ENCODE measurements at places on chromosomes 5 and 9.
A peak's percentile ranks its signal among the peaks of the same experiment; 100 is the strongest.

GRCh38 chr5:148733601-148734438, 79.5 kb upstream of the HTR4 start:
- DNase-seq = peak; percentile 44

GRCh38 chr5:95810305-95811125, 12.0 kb downstream of the GLRX start:
- DNase-seq = no peak

- DNase-seq = no peak
These were observed 5.1 kb upstream of the NDST1 start for GRCh38 chr5:150502847-150503246.

- no peak for DNase-seq
These were observed 60.1 kb downstream of the BOD1 start for GRCh38 chr5:173556142-173557028.

DNA sequence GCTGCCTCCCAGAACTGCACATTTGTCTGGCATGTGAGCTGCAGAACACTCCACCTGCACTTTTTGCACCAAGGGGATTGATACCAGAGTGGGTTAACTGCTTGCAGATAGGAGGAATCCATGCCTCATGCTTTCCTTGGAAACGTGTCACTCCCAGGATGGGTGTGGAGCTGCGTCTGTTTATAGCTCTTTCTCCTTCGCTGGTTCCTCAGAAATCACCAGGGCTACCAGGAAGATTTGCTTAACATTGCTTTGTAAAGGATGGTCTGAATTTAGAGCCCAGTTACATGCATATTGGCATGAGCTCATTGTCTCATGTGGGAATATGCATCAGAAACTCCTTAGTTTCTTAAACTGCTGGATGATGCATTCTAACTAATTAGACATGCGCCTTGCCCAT, 234.6 kb downstream of the GADD45G start:
- DNase-seq = no peak

DNA sequence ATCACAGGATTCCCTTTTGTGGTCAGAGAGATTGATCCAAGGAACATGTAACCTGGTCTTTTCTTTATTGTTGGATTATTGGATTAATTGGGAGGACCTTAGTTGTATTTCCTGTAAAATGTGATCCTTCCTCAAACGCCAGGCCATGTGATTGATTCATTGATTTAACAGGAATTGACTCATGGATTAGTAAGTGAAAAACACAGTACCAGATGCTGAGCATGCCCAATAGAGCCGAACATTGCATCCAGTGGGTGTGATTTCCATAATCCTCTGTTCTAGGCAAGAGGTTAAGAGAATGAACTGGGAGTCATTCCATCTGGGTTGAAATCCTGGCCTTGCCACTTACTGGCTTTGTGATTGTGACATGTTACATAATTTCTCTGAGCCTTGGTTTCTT, 522.3 kb downstream of the MAT2B start:
- DNase-seq = no peak

- DNase-seq = no peak
These were observed 172.3 kb upstream of the RFX3 start for GRCh38 chr9:3698076-3698475.

GRCh38 chr9:134670042-134670525, 28.5 kb downstream of the COL5A1 start:
- DNase-seq = no peak

- peak; percentile 67 for DNase-seq
These were observed 93.0 kb upstream of the NIPAL4 start for GRCh38 chr5:157366741-157367674.

DNA sequence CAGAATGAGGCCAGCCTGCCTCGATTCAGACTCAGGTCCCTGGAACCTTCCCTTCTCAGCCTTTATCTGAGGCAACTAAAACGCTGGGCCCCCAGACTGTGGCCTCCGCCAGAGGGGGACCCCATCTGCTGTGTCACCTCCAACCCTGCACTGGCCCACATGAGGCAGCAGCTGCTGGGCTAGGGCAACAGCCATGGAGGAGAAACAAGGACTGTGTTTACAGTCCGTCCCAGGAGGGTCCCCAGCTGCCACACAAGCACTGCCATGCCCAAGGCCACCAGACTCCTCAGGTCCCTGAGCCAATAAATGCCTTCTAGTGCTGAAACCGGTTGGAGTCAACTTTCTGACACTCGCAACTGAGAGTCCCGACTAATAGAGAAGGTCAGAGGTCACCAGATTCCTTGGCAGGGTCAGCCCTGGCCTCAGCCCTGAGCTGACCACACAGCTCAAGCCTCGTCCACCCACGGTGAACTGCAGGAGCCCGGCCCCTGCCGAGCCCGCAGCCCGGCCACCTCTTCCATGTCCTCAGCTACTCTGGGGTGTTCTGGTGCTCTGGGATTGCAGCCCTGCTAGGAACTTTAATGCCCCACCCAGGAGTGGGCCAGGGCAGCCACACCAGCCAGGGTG, 77.0 kb downstream of the ZNF354C start:
- DNase-seq = no peak

GRCh38 chr5:10124287-10124686, 125.4 kb downstream of the ATPSCKMT start:
- no peak for DNase-seq

GRCh38 chr5:130526708-130527107, 622.4 kb downstream of the CHSY3 start:
- DNase-seq = no peak

DNA sequence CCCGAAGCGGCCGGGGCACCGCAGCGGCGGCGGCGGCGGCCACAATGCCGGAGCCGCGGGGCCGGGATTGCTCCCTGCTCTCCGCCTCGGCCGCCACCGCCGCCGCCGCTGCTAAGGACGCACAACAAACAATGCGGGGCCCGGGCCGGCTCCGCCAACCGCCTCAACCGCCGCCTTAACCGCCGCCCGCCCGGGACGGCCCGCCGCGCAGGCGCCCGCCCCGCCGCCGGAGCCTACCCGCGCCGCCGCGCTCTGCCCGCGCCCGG, 254 bp downstream of the STRBP start:
- DNase-seq = no peak

DNA sequence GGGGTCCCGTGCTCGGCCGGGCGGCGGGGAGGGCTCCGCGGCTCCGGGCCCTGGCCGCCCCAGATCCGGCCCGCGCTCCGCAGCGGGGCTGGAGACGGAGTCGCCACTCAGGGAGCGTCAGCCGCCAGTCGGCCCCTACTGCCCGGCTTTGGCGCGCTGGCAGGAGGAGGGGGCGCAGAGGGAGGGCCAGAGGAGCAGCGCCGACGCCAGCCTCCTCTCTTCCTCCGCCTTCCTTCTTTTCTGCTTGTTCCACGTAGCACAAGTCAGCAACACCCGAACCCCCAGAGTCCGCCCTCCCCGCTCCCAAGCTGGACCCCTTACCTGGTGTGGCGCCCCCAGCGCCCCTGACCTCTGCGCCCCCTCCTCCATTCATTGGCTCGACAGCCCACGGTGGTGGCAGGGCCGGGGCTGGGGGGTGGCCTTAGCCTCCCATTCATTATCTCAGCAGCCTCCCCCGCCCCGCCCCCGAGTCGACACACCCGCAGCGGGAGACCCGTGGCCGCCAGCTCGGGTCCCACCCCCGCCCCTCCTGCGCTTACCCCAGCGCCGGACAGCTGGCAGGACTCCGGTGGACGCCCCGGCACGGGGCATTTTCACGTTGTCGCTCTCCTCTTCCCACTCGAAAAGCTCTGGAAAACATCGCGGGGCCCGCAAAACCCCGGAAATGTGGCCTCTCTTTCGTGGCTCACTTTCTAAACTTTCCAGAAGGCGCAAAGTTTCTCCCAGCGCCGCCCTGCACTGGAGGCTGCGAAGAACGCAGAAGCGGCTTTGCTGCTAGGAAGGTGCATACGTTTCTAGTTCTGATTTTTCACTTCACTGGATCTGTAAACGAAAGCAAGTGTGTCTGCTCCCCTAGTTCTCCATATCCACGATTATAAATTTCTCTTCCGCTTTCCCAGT, at the start of gene LPAR1:
Gene LPAR1 (minus strand): TSS at position 140 of the 900 bp plus-strand sequence. CDS start 66,353 bp downstream, outside the sequence.
- peak; percentile 69 for DNase-seq

DNA sequence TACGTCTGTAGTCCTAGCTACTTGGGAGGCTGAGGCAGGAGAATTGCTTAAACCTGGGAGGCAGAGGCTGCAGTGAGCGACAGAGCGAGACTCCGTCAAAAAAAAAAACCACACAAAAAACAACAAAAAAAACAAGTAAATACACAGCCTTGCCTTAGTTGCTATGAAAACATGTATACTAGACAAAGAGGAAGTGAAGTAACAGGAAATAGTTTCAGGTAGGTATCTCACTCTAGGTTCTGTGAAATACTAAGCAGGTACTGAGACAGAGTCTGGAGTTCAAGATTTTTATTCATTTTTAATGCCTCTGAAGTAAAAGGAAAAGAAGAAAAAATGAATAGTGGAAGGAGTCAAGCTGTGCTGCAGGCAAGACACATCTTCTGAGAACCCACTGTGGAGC, 687.9 kb upstream of the RGMB start:
- DNase-seq = no peak

DNA sequence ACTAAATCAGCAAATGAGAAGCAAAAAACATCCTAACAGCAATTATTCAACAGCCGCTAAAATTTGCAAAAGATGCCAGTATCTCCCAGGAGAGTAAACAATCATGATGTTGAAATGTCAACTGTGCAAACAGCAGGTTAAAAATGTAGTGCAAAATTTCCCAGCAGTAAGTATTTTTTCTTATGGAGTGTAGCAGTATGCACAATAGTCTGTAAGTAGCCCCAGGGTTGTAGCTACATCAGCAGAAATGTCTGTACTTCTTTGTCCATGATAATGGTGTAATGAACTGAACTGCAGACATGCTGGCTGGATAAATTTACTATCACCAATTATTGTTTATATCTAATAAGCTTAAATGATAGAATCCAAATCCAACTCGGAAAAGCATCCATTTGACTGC, 31.4 kb downstream of the GRIN3A start:
- no peak for DNase-seq

- DNase-seq = no peak
These were observed 149.3 kb upstream of the PPP1R26 start for GRCh38 chr9:135330307-135330631.

DNA sequence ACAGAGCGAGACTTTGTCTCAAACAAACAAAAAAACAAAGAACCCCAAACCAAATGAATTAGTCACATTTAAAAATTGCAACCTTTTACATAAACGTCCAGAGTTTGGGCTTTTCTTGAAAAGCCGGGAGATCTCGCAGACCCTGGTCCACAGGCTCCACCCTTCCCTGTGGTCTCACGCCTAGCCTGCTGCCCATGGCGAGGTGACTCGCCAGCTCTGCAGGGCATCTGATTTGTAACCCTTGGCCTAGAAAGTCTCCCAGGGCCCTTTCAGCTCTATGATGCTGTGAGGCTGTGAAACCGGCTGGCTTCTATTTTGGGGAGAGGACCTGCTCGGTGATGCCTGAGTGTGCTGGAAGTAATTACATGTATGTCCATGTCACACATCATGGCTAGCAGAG, 44.7 kb upstream of the PHYKPL start:
- no peak for DNase-seq

DNA sequence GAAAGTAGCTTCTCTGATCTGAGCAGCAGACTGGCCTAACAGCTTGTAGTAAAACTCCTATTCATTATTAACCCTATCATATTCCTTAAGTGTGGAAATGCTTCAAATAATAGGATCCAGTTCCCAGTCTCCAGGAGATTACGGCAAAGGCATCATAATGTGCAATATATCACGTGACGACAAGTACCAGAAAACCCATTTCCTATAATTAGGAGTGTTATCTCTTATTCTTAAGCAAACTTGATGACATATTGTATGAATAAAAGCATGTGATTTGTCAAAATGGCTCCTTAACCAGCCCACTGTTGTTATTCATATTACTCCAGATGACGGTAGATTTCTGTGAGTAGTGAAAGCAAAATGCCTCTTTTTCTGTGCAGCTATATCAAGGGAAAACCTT, 2.9 kb downstream of the SV2C start:
- no peak for DNase-seq

- no peak for DNase-seq
These were observed 18.2 kb upstream of the STK32A start for GRCh38 chr5:147216552-147217154.

- no peak for DNase-seq
These were observed 268.2 kb downstream of the SH3GL2 start for GRCh38 chr9:17846948-17847655.

GRCh38 chr5:102561894-102562760, 63.3 kb upstream of the SLCO6A1 start:
- DNase-seq = peak; percentile 56

DNA sequence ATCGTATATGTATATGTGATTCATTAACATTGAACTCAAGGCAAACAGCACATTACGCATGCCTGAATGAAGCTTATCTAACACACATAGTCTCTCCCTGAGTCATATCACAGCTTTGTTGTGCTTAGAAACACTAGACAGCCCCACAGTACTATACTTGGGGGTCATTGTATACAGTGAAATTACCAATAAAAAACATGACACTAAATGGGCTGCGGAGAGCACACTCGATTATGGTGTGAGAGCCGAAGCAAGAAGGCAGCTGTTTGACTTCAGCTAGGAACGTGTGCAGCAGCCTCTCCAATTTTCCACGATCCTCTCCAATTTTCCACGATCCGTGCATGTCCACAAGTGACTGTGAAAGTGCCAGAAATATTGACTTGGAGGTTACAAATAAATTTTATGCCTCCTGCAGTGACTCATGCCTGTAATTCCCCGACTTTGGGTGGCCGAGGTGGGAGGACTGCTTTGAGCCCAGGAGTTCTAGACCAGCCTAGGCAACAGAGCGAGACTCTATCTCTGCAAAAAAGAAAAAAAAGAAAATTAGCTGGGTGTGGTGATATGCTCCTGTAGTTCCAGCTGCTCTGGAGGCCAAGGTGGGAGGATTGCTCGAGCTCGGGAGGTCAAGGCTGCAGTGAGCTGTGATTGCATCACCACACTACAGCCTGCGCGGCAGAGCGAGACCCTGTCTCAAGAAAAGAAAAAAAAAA, 102.4 kb downstream of the DAPK1 start:
- no peak for DNase-seq

DNA sequence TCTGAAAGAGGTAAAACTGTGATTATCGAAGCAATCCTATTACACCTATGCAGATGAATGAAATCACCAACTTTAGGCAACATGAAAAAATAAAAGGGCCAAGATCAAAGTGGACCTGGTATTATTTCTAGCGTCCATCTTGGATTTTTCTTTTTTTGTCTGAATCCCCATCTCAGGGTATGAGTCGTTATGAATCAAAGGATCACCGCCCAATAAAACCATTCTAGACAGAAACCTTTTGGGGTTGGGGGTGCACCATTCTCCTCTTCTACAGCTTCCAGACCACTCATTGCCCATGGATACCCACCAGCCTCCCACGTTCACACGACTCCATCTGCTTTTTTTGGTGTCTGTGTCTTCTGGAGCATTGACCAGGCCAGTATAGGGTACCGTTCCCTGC, 33.4 kb downstream of the MAP1B start:
- no peak for DNase-seq

- DNase-seq = no peak
These were observed 40.4 kb downstream of the ACTBL2 start for GRCh38 chr5:57442080-57442839.

GRCh38 chr5:56264417-56265025, 31.4 kb upstream of the ANKRD55 start:
- peak; percentile 77 for DNase-seq

GRCh38 chr9:121851641-121852091, 200.2 kb downstream of the DAB2IP start:
- no peak for DNase-seq

GRCh38 chr5:110727025-110727314, 499 bp upstream of the TMEM232 start:
- no peak for DNase-seq

GRCh38 chr5:158165647-158166046, 306.7 kb upstream of the CLINT1 start:
- no peak for DNase-seq

Measured in iPS-NIHi11 (cell line).